ENCODE measurements at places on chromosomes 7 and 10.
A peak's percentile ranks its signal among the peaks of the same experiment; 100 is the strongest.

DNA sequence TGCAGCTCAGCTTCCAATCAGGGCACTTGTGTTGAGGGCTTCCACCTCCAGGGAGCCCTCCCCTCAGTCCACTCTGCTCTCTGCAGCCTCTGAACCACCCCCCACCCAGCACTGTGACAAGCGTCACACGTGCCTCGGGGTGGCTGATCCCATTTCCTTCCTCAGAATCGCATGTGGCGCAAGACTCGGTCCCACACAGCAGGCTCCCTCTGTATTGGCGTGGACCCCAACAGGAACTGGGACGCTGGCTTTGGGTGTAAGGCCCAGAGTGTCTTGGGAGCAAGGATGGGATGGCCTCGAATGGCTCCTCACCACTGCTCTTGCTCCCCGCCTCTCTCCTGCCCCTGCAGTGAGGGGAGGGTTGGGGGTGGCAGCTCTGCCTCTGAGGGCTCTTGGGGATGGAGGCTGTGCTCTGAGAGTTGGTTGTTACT lies 4.1 kb downstream of the CPA1 start:
- DNase-seq: no peak

GRCh38 chr10:61271127-61271780 lies 181.9 kb downstream of the TMEM26 start:
- no peak for DNase-seq

DNA sequence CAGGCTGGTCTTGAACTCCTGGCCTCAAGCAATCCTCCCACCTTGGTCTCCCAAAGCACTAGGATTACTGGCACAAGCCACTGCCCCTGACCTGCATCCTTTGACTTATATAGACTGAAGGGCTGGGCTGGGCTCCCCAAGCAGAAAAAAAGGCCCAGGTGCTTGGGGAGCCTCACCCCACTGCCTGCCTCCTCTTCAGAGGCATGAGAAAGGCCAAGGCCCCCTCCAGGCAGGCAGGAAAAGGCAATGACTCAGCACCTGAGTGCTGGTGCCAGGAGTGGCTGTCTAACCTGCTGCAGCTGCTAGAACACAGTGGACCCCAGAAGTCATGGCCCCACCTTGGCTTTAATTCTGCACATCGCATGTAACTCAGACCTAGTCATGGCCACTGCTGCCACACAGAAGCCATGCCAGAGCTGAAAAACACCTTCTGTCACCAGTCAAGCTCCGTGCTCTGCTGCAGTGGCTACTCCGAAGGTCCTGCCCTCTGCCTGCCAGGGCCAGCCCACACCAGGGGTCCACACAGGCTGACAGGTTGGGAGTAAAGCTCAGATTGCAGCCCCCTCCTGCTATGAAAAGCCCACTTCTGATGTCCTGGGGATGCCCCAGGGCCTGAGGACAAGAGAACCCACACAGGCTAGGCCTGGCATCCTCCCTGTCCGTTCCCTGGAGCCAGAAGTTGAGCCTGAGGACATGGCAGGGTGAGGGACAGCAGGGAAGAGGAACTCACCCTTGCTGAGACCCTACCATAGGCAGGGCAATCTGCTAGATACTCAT lies 48.5 kb downstream of the GRID1 start:
- no peak for DNase-seq

GRCh38 chr7:101159696-101160674 lies 5.4 kb downstream of the VGF start:
- no peak for DNase-seq

DNA sequence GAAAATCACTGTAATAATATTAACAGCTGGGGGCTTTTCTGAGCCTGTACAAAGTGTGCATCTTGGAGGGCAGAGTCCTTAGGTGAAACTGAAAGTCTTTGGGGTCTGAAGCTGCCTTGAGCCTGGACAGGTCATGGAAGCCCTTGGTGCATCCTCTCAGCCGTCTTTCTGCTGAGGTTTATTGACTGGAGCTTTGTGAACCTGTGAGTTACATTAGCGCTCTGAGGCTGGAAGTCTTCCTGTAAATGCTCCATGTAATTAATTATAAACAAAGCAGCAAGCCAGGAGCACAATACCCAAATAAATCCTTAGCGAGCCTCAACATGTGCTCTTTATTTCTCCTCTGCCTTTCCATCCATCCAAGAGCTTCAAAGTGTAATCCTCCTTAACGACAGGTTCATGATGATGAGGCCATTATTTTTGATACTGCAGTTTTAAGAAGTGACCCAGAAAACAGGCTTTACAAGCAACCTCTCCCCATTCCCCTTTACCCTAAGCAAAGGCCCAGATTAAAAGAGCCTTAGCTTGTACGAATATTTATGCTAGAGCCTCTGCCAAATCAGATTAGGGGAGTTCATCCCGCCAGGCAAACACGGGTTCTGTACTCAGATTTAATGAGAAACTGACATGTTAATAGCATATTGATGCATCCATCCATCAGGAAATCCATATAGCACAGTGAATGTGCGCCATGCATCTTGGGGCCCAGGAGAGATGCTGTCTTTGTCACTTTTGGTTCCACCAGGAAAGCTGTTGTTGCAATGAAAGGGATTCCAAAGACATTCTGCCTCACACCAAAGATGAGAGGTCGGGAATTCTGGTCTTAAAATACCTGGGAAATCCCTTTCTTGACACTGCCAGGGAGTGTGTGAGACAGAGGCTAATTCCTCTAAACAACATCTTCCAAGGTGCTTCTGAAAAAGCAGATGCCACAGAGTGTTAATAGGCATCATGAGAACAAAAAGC lies 118.1 kb downstream of the ANLN start:
- DNase-seq: no peak

- DNase-seq: no peak
Observed at GRCh38 chr10:50972591-50972990, 87.2 kb upstream of the A1CF start.

DNA sequence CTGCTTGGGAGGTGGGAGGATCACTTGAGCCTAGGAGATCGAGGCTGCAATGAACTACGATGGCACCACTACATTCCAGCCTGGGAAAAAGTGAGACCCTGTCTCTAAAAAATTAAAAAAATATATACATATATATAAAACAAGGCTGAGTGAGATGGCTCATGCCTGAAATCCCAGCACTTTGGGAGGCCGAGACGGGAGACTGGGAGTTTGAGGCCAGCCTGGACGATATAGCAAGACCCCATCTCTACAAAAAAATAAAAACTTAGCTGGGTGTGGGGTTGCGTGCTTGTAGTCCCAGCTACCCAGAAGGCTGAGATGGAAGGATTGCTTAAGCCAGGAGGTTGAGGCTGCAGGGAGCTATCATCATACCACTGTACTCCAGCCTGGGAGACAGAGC lies 87.6 kb downstream of the CARD11 start:
- DNase-seq: no peak

GRCh38 chr10:104350127-104350635 lies 3.5 kb upstream of the CFAP58 start:
- DNase-seq: peak; percentile 48

GRCh38 chr10:124447751-124448466 lies 1.9 kb downstream of the NKX1-2 start:
- no peak for DNase-seq

GRCh38 chr7:70047891-70048448 lies 449.7 kb downstream of the AUTS2 start:
- DNase-seq: no peak

DNA sequence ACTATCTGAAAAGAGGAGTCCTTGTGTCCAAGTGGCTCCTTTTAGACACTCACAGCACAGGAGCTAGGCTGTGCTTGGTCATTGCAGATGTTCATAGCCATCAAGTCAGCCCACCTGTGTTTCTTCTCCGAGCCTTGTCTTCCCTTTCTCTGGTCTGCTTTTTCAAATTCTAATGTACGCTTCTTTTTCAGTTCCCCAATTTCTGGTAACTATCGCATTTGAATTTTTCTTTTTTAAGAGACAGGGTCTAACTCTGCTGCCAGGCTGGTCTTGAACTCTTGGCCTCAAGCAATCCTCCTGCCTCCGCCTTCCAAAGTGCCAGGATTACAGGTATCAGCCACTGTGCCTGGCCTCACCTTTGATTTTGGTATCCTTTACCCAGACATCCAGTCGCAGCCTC lies 18.9 kb downstream of the APBB1IP start:
- no peak for DNase-seq

- DNase-seq: no peak
Observed at GRCh38 chr10:121497513-121498470, 100.5 kb downstream of the FGFR2 start.

- no peak for DNase-seq
Observed at GRCh38 chr10:114375047-114375446, 29.3 kb downstream of the AFAP1L2 start.

GRCh38 chr10:61148451-61148850 lies 204.5 kb upstream of the RHOBTB1 start:
- no peak for DNase-seq

DNA sequence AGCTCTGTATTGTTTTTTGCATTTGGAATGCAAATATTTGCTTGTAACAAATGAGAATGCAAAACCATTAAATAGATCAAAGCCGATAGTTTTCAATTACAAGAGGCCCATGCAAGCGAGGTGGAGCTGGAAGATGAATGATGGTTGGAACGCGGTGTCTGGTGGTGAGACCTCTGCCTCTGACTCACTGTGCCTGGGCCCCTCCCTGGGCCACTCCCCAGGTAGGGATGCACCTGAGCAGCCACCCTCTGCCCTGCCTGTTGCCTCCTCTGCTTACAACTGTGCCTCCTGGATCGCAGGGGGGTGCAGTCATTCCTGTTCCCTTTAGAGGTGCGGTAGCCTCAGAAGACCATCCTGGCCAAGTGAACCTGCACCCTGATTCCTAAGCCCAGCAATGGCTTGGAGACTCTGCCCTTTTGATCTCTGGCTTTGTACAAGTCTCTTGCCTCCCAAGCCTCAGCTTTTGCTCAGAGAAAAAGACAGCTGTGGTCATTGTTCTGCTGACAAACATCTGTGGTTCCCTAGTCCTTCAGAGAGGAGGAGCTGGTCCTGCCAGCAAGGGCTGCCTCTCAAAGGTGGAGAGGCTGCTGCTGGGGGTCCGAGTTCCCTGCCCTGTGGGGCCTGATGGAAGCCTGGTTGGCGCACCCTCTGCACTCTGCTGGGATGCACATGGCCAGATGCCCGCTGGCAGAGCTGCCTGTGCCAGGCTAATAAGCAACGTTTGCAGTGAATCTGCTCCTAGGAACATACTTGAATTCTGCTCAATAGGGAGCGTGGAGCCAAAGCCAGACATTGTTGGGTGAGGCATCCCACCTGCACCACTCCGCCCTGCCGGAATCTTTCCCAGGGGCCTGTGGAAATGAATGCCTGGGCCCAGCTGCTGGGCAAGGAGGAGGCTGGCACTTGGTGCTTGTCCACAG lies 126.3 kb upstream of the TCERG1L start:
- no peak for DNase-seq

- peak; percentile 55 for DNase-seq
Observed at GRCh38 chr7:121081327-121081936, 92.9 kb downstream of the CPED1 start.

DNA sequence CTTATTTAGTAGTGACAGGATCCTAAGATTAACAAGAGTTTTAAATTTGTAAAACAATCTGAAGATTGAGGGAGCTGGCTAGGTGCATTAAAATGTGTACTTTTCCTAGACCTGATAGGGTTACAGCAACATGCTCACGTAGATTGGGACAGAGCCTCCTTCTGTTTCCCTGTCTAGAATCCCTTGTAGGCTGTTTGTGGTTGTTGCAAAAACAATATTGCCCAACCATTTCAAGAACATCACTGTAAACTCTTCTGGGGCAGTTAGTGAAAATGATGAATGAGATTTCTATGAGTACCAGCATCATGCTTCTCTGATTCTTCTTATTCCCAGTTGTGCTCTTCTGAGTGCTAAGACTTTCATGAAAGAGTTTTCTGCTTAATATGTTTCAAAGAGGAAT lies 14.7 kb upstream of the CPED1 start:
- no peak for DNase-seq

- DNase-seq: no peak
Observed at GRCh38 chr7:117163101-117163500, 159.8 kb downstream of the WNT2 start.

GRCh38 chr7:118142012-118142411 lies 42.0 kb upstream of the LSM8 start:
- no peak for DNase-seq

- DNase-seq: no peak
Observed at GRCh38 chr10:9244864-9245263, 1190.4 kb downstream of the GATA3 start.

GRCh38 chr10:69640196-69640980 lies 10.3 kb downstream of the FAM241B start:
- no peak for DNase-seq

DNA sequence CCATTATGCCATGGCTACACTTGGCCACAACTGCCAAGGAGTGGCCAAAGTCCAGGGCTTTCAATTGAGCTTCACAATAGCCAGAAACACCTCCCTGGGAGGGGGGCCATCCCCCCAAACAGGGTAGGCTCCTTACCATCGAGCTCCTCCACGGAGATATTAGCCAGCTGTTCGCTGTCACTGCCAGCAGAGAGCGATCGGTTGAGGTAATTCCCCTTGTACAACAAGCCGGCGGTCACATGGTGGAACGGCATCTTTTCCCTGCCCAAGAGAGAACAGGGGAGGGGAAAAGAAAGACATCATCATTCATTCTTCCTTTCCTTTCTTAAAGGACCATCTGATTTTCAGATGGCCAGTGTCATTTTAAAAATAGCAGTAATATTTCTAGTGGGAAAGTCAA lies 133.6 kb downstream of the CALN1 start:
- DNase-seq: no peak

DNA sequence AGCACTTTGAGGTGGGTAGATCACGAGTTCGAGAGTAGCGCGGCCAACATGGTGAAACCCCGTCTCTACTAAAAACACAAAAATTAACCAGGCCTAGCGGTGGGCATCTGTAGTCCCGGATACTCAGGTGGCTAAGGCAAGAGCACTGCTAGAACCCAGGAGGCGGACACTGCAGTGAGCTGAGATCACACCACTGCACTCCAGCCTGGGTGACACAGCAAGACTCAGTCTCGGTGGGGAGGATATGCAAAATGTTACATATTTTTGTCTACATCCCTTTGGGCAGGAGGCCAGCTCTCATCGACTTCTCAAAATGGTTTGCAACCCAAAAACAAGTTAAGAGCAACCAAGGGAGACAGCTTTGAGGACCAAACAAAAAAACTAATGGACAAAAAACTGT lies 8.2 kb downstream of the ATE1 start:
- no peak for DNase-seq

GRCh38 chr10:109149666-109150350 lies 773.5 kb downstream of the XPNPEP1 start:
- no peak for DNase-seq

- no peak for DNase-seq
Observed at GRCh38 chr7:66039094-66039670, 36.4 kb upstream of the ASL start.

- peak; percentile 58 for DNase-seq
Observed at GRCh38 chr10:101062232-101063049, 652 bp downstream of the KAZALD1 start.

All from CD4-positive, alpha-beta T cell treated with Interferon alpha-2 for 1 hour (primary cell).